ENCODE measurements at places on chromosomes 5 and 9.

GRCh38 chr5:41057231-41057630, 13.9 kb downstream of the MROH2B start:
- no peak for DNase-seq

DNA sequence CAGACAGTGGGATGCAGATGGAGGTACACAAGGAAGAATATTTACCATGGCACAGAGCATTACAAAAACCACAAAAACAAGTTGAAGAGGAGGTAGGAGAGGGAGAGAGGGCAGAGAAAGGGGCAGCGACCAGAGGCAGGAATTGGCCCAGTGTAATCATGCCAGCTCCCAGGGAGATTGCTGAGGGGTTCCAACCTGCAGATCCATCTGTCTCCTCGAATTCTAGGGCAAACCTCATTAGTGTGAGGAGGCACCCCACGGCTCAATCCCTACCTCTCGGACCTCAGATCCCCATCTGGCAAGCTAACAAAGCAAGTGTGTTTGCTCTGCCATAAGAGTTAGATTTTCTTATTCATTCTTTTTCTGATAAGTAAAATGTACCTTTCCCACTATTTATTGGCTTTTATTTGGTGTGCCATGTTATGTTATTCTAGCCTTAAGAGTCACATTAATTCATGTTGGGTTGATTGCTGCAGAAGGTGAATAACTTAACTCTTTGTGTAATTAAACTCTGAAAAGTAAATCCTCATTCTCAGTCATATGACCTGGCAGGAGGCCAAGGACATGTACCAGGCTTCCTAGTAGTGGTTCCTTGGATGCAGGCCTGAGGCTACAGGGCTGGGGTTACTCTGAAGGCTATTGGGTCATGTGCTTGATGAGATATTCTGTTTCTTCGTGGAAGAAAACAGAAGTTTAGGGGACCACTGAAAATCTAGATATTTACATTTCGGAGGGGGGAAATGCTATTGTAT, 315.2 kb upstream of the ATP10B start:
- no peak for DNase-seq

- no peak for DNase-seq
Measured at GRCh38 chr9:126451316-126451885, 124.8 kb downstream of the MVB12B start.

DNA sequence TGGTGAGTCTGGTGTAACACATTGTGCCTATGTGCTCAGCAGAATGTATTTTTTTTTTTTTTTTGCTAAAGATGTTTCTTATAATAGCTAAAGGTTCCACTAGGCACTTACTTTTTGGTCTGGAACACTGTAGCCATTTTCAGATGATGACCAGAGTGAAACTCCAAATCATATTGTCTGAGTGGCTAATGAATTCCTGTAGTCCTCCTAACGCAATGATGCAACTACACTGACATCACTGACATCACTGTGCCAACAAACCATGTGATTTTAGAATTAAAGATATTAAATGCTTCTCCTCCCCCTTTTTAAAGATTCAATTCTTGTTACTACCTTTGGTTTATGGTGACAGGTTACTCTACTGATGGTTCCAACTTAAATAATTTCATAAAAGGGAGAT, 28.8 kb downstream of the JAKMIP2 start:
- DNase-seq, result no peak

- DNase-seq, result no peak
Measured at GRCh38 chr5:80372780-80373179, 35.1 kb upstream of the ZFYVE16 start.

GRCh38 chr5:54362434-54362833, 52.1 kb upstream of the ARL15 start:
- DNase-seq, result no peak

DNA sequence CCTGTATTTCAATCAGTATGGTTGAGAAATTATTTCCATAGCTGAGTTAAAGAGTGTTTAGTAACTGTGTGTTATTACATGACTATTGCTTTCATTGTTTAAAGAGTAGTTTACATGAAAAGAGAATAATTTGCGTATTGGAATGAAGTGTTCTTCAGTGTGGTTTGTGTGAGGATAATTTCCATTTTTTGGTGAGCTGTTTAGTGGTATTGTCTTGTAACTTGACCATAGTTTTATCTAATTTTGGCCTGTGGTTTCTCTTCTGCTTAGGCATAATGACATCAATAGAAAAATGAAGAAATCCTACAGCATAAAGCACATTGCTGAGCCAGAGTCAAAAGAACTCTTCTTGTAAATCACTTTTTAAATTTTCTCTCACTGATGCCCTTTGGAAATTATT, 151.2 kb downstream of the SNCAIP start:
- DNase-seq, result no peak

DNA sequence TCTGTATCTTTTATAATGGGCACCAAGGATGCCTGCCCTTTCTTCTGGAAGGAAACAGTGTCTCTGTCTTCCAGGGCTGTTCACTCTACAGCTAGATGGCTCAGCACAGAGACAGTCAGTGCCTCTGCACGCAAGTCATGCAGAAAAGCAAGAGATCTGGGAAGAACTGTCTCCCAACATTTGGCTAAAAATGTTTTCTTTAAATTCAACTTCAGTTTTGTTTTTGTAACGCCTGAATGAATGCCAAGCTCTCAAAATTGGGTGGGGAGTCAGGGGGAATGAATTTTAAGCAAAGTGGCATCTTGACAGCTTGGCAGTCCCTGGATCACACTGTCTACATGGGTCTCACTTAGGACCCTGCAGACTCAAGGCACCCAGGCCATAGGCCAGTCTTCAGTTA, 12.6 kb downstream of the OLFML2A start:
- DNase-seq, result no peak

GRCh38 chr5:124754206-124754927, 7.9 kb upstream of the ZNF608 start:
- no peak for DNase-seq

- no peak for DNase-seq
Measured at GRCh38 chr5:137462816-137463520, 36.2 kb downstream of the SPOCK1 start.

GRCh38 chr9:2086971-2087370, 71.8 kb downstream of the SMARCA2 start:
- no peak for DNase-seq

- no peak for DNase-seq
Measured at GRCh38 chr5:134458234-134459009, 46.7 kb upstream of the CDKN2AIPNL start.

GRCh38 chr5:179729727-179730126, 2.9 kb upstream of the MAML1 start:
- no peak for DNase-seq

DNA sequence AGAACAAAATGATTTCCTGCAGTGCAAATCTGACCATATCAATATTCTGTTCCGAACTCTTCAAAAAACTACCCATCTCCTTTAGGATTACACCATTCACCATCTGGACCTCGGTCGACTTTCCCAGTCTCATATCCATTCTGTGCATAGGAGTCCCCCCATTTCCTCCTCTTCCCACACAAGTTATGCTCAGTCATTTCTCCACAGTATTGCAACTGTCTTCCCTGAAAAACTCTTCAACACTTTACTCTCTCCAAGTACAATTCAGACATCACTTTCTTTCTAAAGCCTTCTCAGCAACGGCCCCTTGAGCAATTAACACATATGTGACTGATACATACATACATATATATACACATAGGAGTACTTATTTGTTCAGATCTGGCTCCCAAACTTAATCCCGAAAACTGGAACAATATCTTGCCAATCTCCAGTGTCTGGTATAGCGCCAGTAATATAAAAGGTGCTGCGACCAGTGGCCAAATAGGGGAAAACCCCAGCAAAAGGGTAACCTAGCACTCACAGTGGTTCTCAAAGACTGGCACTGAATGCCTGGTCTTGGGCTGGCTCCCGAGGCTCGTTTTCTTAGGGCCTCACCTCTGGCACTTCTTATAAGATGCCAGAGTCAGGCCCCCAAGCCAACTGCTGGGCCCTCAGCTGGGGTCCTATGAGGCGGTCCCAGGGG, 629 bp downstream of the ZBTB26 start:
- DNase-seq, result no peak

DNA sequence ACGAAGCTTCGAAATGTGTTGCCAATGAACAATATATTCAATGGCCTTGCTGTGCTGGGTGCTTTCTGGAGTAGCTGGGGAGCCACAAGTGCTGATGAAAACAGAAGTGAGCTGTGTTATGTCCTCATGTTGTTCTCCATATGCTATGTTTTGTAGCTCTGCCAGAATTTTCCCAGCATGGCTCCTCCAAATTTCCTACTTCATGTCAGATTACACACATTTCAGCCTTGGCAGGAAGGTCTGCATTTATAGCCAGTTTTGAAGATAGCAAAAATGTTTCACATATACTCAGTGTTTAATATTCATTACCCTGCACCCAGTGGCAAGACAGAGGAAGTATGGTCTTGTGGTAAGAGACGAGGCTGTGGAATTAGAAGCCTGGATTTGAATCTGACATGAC, 22.6 kb upstream of the NMUR2 start:
- no peak for DNase-seq

GRCh38 chr5:113177225-113177624, 200.6 kb downstream of the DCP2 start:
- no peak for DNase-seq

DNA sequence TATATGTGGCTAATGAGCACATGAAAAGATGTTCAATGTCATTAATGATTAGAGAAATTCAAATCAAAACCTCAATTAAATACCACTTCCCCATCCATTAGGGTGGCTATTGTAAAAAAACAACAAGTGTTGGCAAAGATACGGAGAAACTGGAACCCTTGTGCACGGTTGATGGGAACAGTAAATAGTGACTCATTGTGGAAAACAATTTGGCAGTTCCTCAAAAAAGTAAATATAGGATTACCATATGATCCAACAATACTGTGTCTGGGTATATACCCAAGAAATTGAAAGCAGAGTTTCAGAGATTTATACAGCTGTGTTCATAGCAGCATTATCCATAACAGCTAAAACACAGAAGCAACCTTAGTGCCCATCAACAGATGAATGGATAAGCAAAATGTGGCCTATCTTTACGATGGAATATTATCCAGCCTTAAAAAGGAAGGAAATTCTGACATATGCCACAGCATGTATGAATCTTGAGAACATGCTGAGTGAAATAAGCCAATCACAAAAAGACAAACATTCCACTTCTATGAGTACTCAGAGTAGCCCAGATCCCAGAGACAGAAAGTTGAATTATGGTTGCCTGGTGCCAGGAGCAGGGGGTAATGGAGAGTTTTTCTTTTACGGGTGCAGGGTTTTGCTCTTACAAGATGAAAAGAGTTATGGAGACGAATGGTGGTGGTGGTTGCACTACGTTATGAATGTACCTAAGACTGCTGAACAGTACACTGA, 41.4 kb upstream of the LRRC14B start:
- no peak for DNase-seq

DNA sequence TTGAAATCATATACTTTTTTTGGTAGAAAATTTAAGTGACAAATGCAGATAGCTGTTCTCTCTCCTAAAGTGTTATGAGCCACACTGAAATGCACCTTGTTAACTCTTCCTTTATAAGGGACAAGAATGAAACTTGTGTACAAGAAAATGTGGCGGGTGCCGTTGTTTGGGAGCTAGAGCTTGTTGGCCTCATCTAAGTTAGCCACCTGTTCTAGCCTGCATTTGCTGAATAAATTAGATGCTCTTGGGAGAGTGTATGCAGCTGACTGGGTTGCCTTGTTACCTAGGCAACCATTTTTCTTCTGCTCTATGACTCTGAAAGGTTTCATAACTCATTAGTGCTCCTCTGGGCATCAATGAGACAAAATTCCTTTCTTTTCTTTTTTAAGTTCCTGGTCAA, 174.3 kb downstream of the TAF11L14 start:
- DNase-seq, result no peak

- DNase-seq, result no peak
Measured at GRCh38 chr9:116998305-116998704, 311.2 kb downstream of the TRIM32 start.

GRCh38 chr9:133864011-133864410, 125.9 kb upstream of the SARDH start:
- no peak for DNase-seq

GRCh38 chr9:3857673-3858072, 331.9 kb upstream of the RFX3 start:
- no peak for DNase-seq

- DNase-seq, result no peak
Measured at GRCh38 chr9:90505695-90506094, 136.9 kb downstream of the DIRAS2 start.

- no peak for DNase-seq
Measured at GRCh38 chr5:74889523-74890105, 23.4 kb upstream of the FAM169A start.

DNA sequence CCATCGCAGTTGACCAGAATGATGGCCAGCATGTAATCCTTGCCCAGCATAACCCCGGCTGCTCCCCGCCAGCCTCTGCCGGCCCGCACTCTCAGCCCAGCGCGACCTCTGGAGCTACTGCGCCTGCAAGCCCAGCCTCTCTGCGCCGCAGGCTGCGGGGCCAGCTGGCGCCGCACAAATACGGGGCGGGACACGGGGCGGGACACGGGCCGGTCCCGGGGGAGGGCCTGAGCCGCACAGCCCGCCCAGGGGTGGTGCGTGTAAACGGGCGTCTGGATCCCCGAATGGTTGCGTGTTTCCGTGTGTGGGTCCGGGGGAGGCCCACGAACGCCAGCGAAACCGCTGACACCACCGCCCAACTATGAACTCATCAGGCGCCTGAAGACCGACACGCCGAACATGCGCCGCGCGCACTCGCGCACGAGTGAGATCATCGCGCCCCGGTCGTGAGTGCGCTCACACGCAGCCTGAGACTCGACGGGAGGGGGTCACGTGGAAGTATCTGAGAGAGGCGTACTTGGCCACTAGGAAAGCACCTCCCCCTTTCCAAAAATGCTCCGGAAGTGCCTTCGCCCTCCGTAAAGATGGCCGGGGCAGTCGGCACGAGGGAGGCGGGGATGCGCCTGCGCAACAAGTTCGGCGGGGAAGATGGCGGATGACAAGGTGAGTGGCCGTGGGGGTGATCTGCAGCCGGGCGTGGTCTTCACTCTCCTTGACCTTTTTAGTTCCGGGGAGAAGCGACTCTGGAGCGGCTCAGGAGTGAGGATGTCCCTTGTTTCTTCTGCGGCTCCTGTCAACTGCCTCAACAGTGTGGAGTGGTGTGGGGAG, at the start of the genes APBB3 and SLC35A4:
TSS of gene APBB3 (minus strand) at position 403 of the 828 bp plus-strand sequence. CDS start at position 50, 353 bp downstream.
TSS of gene SLC35A4 (plus strand) at position 633 of the 828 bp plus-strand sequence. CDS start 2,342 bp downstream, outside the sequence.
- DNase-seq, result peak; percentile 95

DNA sequence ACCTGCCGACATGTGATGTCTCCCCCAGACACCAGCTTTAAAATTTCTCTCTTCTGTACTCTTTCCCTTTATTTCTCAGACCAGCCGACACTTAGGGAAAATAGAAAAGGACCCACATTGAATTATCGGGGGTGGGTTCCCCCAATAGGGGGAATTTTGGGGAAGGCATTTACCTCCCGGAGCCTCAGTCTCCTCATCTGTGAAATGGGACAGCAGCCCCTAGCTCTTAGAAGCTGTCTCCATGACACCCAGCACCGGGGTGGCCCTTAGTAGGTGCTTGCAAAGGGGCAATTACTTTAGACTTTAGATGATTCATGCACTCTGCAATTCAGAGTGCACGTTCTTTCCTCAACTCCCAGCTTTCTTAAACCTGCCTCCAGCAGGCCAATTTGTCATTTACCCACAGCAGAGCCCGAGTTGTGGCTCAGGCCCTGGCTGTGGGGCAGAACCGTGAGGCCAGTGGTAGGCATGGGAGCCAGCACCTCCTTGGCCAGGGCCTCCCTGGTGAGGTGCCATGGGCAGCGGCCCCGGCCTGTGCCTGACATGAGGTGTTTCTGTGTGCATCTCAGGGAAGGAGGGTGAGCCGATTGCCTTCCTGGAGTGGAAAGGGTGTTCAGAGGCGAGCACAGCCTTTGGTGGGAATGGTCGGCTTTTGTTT, 51.7 kb downstream of the SH3PXD2B start:
- DNase-seq, result no peak
